Activated CD4-positive, alpha-beta T cell treated with anti-CD3 and anti-CD28 coated beads for 36 hours (primary cell): ENCODE measurements at places on chromosomes 16 and 17. TPM values are rescaled to one million over a fixed set of nuclear protein-coding genes. Genes with fewer than 3 reads are reported as not detected.

Gene ABCA8
- not detected for total RNA-seq

Gene SALL1
- not detected for total RNA-seq

Gene GNG13
- total RNA-seq: not detected

Gene DYNC1LI2
- total RNA-seq: 35.7 TPM

Gene ADAM11
- total RNA-seq: 0.55 TPM

Gene CASKIN2
- total RNA-seq: 2.9 TPM

Gene PIK3R6
- 0.96 TPM for total RNA-seq

Gene HOXB3
- total RNA-seq: 0.47 TPM

Gene FGF11
- total RNA-seq: 10.6 TPM

Gene ALDH3A1
- total RNA-seq: not detected

Gene IRX3
- total RNA-seq: not detected

Gene E2F4
- total RNA-seq: 91.4 TPM

Gene PPY
- total RNA-seq: not detected

Gene KRTAP4-1
- not detected for total RNA-seq

Gene SHISA6
- total RNA-seq: not detected

Gene MNT
- 19.3 TPM for total RNA-seq

Gene AXIN2
- total RNA-seq: 3.0 TPM

Gene ATP2A3
- 98.3 TPM for total RNA-seq

Gene ALOX15
- not detected for total RNA-seq

Gene TEKT3
- total RNA-seq: not detected

Gene UMOD
- not detected for total RNA-seq

Gene SULT1A2
- 0.30 TPM for total RNA-seq

Gene CAPNS2
- total RNA-seq: not detected

Gene AOC3
- 2.0 TPM for total RNA-seq

Gene CRHR1
- total RNA-seq: not detected

Gene CCDC78
- total RNA-seq: 2.4 TPM

Gene ADORA2B
- 1.9 TPM for total RNA-seq

Gene LLGL1
- total RNA-seq: 17.5 TPM

Gene KCNJ16
- total RNA-seq: not detected

Gene ALOX12
- not detected for total RNA-seq

Gene ARRB2
- 175 TPM for total RNA-seq

Gene SYNGR3
- total RNA-seq: 5.9 TPM

Gene ATP2A1
- total RNA-seq: 2.8 TPM

Gene RTN4RL1
- 0.11 TPM for total RNA-seq

Gene NLK
- total RNA-seq: 8.8 TPM

Gene TRIM37
- 22.7 TPM for total RNA-seq

Gene GAST
- total RNA-seq: not detected

Gene KRT24
- total RNA-seq: not detected

Gene GUCY2D
- not detected for total RNA-seq

Gene TMEM132E
- total RNA-seq: not detected

Gene WNK4
- total RNA-seq: 0.42 TPM

Gene CCL1
- total RNA-seq: not detected

Gene TERB1
- total RNA-seq: not detected

Gene SDR42E1
- total RNA-seq: 7.4 TPM

Gene SPNS3
- 8.4 TPM for total RNA-seq

Gene PPM1E
- total RNA-seq: not detected
